T-helper 17 cell (primary cell): ENCODE measurements at places on chromosomes 11 and 22. TPM values are rescaled to one million over a fixed set of nuclear protein-coding genes. Genes with fewer than 3 reads are reported as not detected.

Gene ELFN2
- total RNA-seq = 0.12 TPM

Gene TRIM49
- not detected for total RNA-seq

Gene OR52D1
- not detected for total RNA-seq

Gene CHRNA10
- total RNA-seq = 1.2 TPM

Gene HIC2
- total RNA-seq = 11.5 TPM

Gene VPS11
- total RNA-seq = 58.3 TPM

Gene MYH9
- total RNA-seq = 1,220 TPM

Gene TNNT3
- total RNA-seq = 7.4 TPM

Gene DNAJC4
- total RNA-seq = 35.0 TPM

Gene CAT
- total RNA-seq = 22.2 TPM

DNA sequence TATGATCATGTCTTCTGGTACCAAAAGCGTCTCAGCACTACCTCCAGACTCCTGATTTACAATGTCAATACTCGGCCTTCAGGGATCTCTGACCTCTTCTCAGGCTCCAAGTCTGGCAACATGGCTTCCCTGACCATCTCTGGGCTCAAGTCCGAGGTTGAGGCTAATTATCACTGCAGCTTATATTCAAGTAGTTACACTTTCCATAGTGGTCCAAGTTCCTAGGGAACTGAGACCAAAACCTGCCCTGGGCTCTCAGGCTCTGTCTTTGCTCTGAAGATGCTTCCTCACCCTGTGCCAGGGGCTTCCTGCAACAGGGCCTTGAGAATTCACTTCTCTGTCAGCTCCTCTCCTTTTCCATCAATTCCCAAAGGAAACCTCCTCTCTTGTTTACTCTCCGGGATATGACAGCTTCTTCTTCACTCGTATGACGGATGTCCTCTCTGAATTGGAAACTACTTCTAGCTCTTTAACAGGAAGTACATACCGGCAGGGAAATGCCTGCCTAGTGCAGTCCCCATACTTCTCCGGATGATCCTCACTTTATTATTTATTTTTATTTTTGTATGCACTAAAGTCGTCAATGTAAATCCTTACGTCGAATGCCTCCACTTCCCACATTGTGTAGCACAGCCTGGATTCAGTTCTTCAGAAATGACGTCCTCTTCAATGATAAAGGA is 29.6 kb upstream of the PRAME start:
- DNase-seq = no peak

- no peak for DNase-seq
Measured at GRCh38 chr11:108672113-108672512, 7.2 kb downstream of the DDX10 start.

DNA sequence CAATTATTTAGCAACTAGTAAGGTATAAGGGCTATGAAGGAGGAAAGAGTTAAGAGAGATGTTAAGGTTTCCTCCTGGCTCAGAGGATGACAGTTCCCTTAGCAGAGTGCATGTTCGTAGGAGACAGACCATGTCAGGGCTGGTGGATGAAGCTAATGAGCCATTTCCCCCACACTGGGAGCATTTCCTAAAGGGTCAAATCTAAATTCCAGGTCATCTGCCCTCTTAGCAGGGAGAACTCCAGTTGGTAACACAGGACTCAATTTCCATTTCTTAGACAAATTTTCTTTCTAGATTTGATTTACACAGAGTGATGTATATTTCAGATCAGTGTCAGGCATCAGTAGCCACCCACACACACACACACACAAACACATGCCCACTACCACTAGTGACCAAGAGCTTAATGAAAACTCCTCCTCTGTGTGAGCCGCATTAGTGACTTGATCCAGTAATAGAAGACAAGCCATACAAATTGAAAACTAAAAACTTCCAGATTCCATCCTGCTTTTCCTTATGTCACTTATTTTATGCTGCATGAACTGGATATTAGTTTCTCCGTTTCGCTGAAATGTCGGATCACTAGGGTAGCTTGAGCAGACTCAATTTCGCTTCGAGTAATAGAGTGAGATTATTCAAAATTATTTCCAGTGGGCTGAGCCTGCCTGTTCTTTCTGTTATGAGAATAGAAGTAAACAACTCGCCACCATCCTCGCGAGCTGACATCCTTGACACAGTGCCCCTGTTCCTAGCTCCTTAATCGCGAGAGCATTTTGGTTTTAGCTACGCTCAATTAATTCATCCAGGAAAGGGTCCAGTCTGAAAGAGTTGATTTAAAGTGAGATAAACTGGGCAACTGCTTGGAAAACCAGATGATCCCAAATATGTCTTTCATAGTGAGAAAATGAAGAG is 582.6 kb downstream of the SOX6 start:
- no peak for DNase-seq

DNA sequence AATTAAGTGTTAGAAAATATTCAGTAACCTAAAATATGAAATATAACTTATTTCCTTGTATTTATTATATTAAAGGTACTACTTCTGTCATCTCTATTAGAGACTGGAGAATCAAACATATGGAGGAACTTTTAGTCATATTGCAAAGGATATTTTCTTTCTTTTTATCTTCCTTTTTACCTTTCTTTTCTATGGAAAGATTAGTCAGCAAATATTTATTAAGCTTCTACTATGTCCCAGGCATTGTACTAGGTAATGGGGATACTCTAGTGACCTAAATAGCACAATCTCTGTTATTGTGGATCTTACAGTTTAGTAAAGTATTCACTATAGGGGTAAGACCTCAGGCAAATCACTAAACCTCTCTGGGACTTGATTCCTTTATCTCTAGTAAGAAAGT is 18.3 kb downstream of the SIK2 start:
- DNase-seq = no peak

- no peak for DNase-seq
Measured at GRCh38 chr22:28198692-28199091, 279.6 kb upstream of the PITPNB start.

GRCh38 chr11:35165030-35165422 is 26.1 kb downstream of the CD44 start:
- DNase-seq = no peak

DNA sequence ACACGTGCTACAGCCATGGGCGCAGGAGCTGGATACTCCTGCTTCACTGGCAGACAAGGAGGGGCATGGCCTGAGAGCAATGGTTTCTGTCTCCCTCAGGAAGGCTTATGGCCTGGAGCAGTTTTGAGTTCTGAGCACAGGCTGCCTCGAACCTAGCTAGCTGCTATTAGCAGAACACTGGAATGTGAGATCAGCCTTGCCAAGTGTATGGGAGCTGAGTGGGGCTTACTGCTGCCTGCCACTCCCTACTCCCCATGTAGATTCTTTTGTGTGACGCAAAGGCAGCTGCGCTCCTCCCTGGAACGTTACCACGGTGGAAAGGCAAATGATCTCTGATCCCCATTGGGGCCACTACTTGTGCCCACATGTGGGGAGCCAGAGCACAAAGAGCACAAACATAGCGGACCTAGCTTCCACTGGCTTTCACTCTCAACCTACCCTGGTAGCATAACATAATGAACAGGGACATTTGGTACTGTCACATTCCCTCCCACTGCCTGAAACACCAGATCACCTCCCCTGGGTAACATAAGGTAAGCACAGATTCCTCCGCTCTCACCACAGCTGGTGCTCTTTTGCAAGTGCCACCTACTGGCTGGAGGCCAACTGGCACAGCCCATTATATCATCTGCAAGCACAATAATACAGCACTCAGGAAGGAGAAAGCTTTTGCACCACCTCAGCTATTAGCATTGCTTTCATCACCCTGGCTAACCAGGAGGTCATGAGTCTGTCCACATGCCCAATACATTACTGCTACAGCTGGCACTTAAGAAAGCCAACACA is 84.6 kb upstream of the GUCY1A2 start:
- no peak for DNase-seq

GRCh38 chr22:29311464-29312217 is 3.9 kb downstream of the RASL10A start:
- no peak for DNase-seq

DNA sequence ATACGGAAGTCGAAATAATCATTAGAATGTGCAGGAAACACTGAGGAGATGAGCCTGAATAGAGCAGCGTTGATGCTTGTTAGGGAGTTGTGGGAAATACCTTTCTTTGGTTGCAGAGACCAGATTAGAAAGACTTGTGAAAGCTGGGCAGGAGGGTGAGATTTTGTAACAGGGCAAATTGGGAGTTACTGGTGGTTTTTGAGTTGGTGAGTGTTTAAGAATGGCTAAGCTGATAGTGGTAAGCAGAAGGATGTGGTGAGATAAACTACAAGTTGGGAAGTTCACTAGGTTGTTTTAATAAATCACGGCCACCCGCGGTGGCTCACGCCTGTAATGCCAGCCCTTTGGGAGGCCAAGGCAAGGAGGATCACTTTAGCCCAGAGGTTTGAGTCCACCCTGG is 34.4 kb downstream of the MCAM start:
- DNase-seq = no peak

GRCh38 chr11:91972665-91973266 is 251.9 kb upstream of the FAT3 start:
- no peak for DNase-seq

- no peak for DNase-seq
Measured at GRCh38 chr22:45425531-45426265, 12.2 kb downstream of the RIBC2 start.

DNA sequence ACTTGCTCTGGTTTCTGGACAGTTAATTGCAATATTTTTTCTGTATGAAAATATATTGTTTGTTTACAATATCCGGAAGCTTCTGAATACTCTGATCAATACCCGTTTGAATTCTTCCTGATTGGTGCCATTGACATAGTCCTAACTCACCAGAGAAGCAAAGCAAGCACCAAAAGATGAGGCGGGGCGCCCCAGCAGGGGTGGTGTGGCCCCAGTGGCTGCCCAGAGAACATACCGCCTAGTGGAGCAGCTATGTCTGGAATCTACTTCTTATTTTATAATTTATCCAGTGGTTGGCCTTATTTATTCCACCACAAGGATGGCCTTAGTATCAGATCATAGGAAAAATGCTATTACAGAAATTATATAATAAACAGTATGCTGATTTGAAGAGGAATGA is 610.7 kb downstream of the JRKL start:
- no peak for DNase-seq

- DNase-seq = no peak
Measured at GRCh38 chr22:40385036-40385782, 14.8 kb downstream of the SGSM3 start.

DNA sequence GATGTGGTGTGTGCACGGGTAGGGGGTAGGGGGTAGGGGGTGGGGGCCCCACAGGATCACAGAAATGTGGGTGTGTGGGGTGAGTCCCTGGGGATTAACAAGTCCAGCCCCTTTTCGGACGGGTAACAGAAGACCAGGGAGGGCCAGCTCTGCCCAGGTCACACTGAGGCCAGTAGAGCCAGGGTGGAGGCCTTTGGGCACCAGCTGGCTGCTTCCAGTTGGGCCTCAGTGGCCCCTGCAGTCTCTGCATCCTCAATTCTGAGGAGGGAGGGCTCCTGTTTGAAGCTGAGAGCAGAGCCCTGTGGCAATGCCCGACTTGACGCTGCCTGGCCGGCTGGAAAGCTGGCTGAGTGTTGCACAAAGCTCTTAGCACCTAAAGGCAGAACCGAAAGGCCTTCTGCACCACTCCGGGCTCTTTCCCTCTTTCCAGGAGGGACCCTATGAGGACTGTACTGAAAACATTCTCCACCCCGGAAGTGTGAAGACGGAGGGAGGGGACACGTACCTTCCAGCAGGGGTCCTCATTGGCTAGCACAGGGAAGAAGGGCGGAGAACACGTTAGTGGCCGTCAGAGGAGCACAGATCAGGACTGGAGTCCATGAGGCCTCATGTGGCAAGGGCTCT is 120.4 kb downstream of the PHF21B start:
- no peak for DNase-seq

DNA sequence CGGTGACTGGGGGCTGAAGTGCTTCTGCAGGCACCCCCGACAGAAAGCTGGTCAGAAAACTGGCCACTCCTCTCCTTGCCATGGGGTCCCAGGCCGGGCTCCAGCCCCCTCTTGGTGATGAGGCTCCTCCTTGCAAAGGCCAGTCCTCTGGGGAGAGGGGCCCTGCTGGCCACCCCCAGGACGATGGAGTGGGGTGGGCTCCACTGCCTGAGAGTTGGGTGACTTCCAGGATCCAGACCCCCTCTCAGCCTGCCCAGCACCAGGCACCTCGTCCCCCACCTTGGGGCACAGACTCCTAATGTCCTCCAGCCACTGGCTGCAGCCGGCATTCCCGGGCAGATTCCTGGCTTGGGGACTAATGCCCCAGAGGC is 441 bp upstream of the RPS6KA4 start:
- no peak for DNase-seq

GRCh38 chr11:111512296-111513239 is at the start of gene BTG4:
TSS of gene BTG4 (minus strand) at chr11:111512386. CDS start at chr11:111498776, 13,610 bp downstream.
- no peak for DNase-seq
